Inflammatory macrophage (primary cell): ENCODE measurements at places on chromosomes 5 and 9.

GRCh38 chr5:80077051-80077714 lies 42.0 kb downstream of the THBS4 start:
- no peak for DNase-seq

DNA sequence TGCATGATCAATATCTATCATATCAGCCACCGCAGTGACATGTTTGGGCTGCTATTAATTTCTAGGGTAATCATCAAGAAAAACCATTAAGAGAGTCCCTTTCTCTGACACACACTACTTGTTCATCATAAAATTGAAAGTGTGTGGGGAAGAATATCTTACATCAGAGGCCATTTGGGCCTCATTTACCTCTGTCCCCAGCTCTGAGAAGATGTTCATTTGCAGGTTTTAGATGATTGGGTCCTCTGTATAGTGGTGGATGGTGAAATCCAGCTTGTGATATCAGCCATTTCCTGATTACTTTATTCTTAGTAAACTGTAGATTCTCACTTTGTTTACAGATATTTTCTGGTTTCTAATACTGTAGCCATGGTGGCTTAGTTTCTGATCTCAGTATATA lies 29.8 kb upstream of the PJA2 start:
- DNase-seq: no peak

DNA sequence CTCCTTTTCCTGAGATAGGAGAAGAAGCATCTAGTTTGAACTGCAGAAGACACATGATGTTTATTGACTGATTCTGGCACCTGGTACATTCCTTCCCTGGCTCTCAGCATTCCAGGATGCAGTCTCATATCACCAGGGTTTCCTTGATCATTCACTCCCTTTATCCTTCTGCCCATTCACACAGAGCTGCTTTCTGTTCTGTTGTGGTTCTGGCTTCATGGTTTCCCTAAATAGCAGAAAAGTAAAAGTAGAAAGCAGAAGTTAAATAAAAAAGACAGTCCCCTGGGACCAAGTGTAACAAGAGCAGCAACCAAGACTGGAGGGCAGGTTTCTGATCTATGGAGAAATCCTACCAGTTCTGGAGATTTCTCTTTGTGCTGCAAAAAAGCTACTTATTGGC lies 3.2 kb downstream of the IFNA8 start:
- DNase-seq: no peak

DNA sequence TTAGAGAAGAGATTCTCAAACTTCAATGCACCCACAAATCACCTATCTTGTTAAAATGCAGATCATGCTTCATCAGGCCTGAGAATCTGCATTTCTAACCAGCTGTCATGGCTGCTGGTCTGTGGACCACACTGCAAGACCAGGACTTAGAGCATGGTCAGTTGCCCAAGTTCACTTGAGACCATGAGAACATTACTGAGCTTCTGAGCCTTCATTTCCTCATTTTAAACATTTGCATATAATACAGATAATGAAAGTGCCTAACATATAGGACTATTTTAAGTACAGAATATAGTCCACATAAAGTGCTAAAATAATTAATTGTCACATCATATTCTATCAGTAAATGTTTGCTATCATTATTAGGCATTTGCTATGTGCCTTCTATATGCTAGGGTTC lies 260.8 kb upstream of the TNC start:
- no peak for DNase-seq

- no peak for DNase-seq
Measured at GRCh38 chr5:153130296-153130695, 360.2 kb upstream of the GRIA1 start.

DNA sequence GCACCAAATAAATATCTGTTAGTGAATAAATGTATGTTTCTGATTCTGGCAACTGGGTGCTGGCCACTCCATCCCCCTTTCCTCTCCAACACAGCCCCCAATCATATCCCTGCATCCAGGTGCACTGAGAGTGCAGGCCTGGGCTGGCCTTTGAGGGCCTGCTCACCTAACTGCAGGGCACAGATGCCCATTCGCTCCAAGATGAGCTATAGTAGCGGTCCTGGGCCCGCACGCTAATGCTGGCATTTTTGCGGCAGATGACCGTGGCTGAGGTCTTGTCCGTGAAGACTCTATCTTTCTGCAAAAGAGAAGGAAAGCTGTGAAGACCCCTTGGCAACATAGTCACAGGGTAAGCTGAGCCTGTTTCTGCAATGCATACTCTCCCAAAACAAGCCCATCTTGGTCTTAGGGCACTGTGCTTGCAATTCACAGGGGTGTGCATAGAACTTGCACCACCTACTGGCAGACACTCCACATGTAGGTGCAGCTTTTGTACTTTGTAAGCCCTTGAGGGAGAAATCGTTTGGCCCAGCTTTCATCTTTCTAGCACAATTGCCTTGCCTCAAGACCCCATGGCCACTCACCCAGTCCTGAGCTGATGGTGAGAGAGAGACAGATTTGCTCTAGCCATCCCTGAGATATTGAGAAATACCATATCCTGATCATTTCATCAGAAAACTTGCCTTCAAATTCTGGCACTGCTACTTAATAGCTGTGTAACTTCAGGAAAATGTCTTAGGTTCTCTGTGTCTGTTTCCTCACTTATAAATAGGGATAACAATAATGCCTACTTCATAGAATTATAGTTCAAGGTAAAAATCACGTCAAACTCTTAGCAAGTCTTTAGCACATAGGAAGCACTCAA lies 13.5 kb downstream of the IL12B start:
- DNase-seq: peak; percentile 40

DNA sequence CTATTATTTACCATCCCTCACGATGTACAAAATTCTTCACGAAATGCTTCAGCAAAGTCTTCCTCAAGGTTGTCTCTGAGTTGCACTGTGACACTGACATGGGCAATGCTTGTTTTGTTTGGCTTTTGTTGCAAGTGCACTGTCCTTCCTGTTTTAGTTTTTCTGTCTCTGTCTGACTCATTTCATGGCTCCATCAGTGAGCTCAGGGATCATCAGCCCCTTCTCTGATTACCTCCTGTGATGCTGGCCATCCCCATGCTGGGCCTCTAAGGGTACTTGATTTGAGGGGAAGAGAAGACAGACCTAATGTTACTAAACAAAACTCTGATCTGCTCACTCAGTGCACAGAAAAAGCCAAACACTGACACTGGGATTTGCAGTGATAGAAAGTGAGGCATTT lies 37.6 kb upstream of the STX17 start:
- peak; percentile 12 for DNase-seq

DNA sequence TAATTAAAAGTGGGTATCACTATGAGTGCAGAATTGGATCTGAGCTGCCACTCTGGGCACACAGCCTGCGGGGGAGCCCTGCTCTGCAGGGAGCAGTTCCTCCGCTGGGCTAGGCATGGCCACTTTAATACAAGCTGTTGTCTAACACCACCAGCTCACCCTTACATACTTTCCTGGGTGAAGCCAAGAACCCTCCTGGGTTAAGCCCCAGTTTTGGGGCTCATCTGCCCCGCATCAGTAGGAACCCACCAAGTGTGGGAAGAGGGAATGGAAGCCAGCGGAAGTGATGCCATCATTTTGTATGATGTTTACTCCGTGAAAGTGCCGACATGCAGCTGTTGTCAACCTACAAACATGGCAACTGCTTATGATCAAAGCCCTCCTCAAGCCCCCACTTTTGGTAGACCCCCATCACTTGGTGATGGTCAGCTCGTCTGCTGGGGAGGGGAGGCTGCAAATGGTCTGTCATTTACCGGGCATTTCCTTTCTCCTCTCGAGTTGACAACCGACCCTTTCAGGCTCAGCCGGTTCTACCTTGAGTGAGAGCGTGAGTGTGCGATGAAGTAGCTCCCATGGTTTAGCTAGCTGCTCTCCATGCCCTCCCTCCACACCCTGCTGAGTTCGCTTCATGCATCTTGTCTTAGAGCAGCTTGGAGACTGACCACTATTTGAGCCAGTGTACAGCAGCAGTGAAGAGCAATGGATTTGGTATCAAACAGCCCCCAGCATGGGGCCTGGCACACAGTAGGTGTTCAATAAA lies 95.3 kb upstream of the IER5L start:
- DNase-seq: no peak

DNA sequence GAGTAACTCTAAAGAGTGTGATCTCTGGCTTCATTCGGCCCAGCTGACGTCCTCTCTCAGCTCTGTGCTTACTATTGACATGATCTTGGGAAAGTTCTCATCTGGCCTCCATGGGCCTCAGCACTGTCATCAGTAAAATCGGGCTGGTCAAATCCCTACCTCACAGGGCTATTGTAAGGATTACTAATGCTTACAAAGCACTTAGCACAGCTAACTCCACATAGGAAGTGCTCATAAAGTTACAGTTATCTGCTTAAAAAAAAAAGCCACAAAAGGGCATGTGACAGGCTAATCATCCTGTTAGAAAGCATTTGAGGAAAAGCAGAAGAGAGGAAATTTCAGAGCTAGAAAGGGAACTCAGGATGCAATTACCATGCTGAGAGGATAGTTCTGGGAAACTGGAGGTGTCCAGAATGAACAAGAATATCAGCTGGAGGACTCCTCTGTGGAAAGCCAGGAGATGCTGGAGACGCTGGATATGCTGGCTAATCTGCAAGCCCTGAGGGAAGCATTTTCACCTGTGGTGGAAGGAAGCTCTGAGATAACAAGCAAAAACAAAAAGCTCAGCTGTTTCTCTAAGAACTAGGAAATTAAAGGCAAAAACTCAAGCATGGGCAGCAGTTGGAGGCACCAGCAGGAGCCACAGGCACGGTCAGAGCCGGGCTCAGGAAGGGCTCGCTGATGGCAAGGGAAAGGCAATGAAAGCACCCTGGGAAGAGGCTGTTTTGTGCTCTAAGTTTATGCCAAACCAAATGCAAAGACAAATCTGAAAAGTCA lies 4.4 kb upstream of the BHMT start:
- DNase-seq: peak; percentile 91

- DNase-seq: no peak
Measured at GRCh38 chr5:4905674-4906520, 234.2 kb upstream of the ADAMTS16 start.

- DNase-seq: no peak
Measured at GRCh38 chr5:42285230-42285629, 138.0 kb upstream of the GHR start.

DNA sequence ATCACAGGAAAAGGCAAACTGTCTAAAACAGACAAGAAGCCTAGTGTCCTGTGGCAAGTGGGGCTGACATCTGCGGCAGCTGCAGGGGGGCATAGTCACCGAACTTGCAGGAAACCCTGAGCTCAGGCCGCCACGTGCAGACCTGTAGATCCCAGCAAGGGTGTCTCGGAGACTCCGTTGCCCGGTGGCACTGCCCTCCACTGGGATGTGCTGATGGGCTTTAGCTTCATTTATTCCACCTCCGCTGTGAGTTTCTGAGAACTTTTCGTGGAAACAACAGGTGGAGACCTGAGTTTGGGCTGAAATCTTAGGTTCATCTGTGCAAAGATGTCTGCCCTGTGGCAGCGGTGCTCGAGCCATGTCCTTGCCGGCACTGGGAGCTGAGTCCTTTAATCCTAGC lies 22.1 kb downstream of the CEP72 start:
- no peak for DNase-seq

- no peak for DNase-seq
Measured at GRCh38 chr5:6652025-6652424, 18.8 kb downstream of the SRD5A1 start.

- DNase-seq: no peak
Measured at GRCh38 chr5:65366655-65367054, 115.1 kb downstream of the ADAMTS6 start.

GRCh38 chr9:136212345-136212950 lies 7.5 kb upstream of the LHX3 start:
- DNase-seq: no peak

GRCh38 chr5:80755626-80756025 lies 100.8 kb upstream of the DHFR start:
- no peak for DNase-seq

DNA sequence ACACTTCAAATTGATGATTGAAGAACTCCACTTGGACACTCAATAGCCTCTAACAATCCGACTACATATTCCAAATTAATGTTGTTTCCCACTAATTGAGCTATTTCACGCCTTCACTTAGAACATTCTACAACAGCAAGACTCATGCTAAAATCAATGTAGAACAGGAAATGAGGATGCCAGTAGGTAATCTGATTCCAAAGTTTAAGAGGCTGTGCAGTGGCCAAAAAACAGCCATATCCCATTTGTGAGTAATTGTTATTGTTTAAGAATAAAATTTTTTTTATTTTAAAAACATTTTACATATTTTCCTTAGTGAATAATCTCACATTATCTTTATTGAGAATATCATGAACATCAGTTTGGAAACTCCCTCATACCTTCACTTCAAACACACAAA lies 35.7 kb upstream of the GHR start:
- no peak for DNase-seq

GRCh38 chr5:107807431-107807830 lies 136.7 kb upstream of the EFNA5 start:
- DNase-seq: no peak

DNA sequence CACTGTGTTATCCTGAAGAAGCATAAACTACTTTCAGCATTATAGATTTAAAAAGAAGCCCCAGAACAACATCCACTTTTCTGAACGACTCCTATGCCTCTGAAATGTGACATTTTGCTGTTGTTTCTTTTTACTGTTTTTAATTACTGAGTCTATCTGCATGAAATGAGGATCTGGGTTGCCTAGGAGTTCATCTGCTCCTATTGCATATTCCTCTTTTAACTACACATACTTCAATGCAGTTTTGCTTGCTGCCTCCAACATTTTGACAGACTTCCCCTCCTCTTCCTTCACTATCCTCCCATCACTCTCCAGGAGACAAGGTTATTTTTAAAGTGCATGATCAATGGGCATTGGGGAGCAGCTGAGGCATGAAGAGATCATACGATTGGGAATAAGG lies 164.5 kb downstream of the TMC1 start:
- DNase-seq: no peak

DNA sequence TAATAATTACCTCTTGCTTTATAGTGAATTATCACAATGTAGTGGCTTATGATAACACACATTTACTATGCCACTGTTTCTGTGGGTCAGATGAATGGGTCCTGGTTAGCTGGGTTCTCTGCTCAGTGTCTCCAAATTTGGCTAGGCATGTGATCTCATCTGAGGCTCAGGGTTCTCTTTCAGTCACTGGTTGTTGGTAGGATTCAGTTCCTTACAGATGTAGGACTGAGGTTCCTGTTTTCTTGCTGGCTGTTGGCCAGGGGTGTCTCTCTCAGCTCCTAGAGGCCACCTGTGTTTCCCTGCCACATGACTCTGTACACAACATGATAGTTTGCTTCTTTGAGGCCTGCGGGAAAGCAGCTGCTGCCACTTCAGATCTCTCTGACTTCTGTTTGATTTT lies 7.1 kb downstream of the NFX1 start:
- DNase-seq: peak; percentile 76

GRCh38 chr9:80046481-80046880 lies 474.7 kb downstream of the TLE4 start:
- DNase-seq: no peak
